Activated T-helper 1 cell treated with anti-CD3 and anti-CD28 coated beads, Interleukin-12 subunit alpha, Interleukin-12 subunit beta, Interleukin-2, Interleukin-4 antibody, amounts not matched to agents 30 ng/mL and 10 ng/mL and 1 ng/mL, durations not matched to agents 14 hours and 24 hours and 36 hours (primary cell): ENCODE measurements at places on chromosomes 2 and 18. TPM values are rescaled to one million over a fixed set of nuclear protein-coding genes. Genes with fewer than 3 reads are reported as not detected.

GRCh38 chr2:107093426-107093957 lies 207.5 kb upstream of the ST6GAL2 start:
- DNase-seq: no peak

Gene NXPH2
- not detected in 2 replicates for total RNA-seq

Gene CYP27C1
- not detected in 2 replicates for total RNA-seq

DNA sequence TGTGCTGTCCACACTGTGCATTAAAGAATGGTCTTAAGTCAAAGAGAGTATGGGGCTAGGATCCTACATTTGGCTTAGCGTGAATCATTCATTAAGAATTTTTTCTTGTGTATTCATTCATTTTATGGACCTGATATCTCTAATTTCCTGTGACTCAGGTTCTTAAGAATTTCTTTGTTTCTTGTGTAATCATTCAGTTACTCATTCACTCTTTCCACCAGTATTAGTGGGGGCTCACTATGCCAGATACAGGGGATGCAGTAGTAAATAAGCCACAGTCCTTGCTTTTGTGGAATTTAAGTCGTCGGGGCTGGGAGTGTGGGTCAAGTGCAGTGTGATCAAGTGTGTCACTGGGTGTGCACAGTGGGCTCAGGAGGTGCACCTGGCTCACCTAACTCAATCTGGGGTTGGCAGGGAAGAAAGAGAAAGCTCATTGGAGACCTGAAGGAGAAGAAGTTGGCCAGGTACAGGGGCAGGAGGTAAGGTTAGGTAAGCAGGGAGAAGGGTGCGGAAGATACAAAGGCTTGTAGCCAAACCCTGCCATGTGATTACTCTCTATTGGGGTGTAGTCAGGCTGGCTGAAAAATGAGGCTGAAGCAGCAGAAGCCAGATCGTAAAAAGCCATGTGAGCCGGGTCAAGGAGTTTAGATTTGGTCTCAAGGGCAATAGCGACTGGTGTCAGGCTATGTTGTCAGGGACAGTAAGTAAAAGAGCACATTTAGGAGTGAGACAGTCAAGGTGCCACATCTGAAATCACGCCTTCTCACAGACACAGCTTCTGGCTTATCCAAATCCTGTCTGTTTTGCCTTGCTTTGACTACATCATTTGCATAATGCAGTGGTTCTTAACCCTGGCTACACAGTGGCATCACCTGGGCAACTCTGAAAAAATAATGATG lies 67.2 kb downstream of the KCTD1 start:
- no peak for DNase-seq

Gene TCF23
- not detected in 2 replicates for total RNA-seq
